Esophagus squamous epithelium (tissue), 5 donors: ENCODE measurements at places on chromosomes 12 and 14.

DNA sequence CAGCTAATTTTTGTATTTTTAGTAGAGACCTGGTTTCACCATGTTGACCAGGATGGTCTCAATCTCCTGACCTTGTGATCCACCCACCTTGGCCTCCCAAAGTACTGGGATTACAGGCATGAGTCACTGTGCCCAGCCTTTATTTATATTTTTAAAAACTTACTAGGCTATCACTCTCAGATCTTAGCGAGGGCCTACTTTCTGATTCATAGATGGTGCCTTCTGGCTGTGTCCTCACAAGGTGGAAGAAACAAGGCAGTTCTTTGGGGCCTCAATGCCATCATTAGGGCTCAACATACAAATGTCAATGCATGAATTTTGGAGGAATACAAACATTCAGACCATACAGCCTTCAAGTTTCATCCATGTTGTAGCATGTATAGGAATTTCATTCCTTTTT lies 2.4 kb upstream of the DGLUCY start:
- no peak for DNase-seq

DNA sequence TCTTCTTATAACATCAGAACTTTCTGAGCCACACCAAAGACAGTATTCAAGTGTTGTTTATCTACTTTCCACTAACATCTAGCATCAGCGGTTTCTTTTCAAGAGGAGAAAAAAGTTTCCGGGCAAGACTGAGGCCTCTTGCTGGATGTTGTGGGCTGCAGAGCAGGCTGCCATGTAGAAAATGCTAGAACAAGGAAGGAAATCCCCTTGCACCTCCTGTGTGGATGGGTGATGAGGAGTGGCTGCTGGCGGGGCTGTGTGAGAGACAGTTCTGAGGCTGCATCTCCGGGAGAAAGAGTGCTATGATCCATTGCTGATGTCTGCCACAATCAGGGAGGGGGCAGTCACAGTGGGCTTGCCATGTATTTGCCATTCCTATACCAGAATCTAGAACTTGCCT lies 37.8 kb upstream of the PPP1CC start:
- no peak for DNase-seq

- DNase-seq, result no peak
Measured at GRCh38 chr14:58353516-58354299, 42.0 kb upstream of the TOMM20L start.

DNA sequence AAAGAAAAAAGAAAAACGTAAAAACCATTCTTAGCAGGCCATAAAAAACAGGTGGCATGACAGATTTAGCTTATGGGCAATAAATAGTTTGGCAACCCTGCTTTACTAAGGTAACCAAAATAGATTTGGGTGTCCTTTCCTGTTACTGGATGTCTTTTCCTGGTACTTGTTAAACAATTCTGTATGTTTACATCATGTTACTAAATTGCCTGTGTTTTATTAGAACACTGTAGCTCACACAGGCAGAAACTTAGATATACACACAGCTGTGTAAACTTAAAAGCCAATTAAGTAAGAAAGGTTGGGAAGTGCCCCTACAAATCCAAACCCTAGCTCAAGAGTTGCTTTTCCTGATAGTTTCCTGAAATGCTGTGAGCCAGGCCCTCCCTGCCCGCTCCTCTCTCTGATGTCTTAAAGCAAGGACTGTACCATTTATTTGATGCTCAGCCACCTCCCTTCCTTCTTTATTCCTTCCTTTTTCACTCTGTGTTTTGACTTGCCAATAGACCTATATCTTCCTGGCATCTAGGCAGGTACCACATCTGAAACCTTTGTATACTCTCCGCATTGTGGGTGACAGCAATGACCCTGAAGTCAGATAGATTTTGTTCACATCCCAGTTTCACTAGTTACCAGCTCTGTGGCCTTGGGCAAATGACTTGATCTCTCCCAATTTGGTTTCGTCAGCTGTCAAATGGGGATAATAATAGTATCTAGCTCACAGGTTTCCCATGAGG lies 3.7 kb upstream of the CAMKK2 start:
- DNase-seq, result no peak

DNA sequence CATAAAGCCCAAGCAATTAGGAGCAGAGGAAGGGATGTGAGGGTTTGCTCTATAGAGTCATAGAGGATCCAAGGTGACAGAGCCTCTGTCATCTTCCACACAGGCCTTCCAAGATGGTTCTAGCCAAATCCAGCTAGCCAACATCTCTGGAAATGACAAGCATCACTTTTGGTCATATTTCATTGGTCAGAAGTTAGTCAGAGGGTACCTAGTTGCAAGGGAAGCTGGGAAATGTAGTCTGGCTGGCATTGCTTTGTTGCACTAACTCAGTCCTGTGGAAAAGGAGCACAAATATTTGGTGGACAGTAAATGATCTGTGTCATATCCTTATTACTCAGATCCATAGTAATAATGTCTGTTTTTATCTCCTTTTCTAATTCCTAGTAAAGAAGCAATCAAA lies 715.7 kb downstream of the NRXN3 start:
- no peak for DNase-seq

DNA sequence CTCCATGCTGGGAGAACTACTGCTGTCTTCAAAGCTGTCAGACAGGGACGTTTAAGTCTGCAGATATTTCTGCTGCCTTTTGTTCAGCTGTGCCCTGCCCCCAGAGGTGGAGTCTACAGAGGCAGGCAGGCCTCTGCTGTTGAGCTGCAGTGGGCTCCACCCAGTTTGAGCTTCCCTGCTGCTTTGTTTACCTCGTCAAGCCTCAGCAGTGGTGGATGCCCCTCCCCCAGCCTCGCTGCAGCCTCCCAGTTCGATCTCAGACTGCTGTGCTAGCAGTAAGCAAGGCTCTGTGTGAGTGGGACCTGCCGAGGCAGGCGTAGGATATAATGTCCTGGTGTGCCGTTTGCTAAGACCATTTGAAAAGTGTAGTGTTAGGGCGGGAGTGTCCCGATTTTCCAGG lies 31.4 kb upstream of the RFX4 start:
- no peak for DNase-seq

- no peak for DNase-seq
Measured at GRCh38 chr12:23098517-23098916, 473.5 kb downstream of the ETNK1 start.

DNA sequence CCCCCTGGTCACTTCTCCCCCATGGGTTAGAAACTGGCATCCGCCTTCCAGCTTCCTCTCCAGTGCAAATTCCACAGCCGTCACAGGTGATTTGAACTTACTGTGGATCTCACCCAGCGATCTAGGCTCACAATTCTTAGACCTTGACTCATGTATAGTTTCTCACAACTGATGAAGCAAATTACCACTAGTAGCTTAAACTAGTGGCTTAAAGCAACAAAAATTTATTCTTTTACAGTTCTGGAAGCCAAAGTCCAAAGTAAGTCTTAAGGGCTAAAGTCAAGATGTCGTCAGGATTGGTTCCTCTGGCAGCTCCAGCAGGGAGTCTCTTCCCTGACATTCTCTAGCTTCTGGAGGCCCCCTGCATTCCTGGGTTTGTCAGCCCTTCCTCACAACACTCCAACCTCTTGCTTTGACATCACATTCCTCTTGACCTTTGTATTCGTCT lies 117.4 kb downstream of the KTN1 start:
- DNase-seq, result no peak

GRCh38 chr14:76420827-76421226 lies 44.9 kb downstream of the ESRRB start:
- no peak for DNase-seq

DNA sequence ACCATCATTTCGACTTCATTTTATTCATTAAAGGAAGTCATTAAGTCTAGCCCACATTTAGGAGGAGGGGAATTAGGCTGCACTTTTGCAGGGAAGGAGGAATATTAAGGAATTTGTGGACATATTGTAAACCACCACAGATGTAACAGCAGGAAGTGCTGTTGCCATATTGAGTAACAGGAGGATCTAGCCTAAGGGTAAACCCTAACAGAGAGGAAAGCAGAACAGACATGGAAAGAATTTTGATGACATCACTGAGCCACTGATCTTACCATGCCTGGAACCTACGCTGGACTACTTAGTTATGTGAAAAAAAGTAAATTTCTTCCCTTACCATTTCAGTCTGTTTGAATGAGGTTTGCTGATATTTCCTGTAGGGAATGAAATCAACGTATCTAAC lies 100.7 kb upstream of the ATF7IP start:
- no peak for DNase-seq

DNA sequence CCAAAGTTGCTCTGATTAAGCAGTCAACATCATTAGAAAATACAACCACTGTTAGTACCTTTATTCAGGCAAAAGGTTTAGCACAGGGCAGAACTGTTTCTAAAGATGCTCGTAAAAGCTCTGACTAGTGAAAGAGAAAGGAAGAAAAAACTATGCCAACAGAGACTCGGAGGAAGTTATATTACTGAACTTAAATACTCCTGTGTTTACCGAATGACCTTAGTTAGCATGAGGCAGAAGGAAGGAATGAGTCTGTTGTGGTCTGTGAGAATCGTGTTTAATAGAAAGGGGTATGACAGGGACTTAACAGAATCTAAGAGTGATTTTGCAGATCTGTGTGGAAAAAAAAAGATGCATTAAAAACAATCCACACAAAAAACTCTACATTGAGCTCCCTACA lies 84.1 kb upstream of the OVCH1 start:
- DNase-seq, result no peak

DNA sequence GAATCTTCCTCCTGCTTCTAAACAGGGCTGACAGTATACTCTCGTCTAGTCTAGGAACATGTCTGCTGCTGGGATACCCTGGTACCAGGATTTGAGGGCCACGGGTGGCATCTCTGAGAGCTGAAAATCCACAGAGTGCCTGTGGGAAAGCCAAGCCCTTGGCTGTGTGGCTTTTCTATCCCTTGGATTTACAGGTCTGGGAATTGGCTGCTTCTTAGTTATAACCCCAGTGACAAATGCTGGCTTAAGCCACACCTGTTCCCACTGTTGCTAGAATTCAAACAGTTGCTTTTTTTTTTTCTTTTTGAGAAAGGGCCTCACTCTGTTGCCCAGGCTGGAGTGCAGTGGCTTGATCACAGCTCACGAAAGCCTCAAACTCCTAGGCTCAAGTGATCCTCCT lies 14.3 kb upstream of the RIN3 start:
- no peak for DNase-seq

DNA sequence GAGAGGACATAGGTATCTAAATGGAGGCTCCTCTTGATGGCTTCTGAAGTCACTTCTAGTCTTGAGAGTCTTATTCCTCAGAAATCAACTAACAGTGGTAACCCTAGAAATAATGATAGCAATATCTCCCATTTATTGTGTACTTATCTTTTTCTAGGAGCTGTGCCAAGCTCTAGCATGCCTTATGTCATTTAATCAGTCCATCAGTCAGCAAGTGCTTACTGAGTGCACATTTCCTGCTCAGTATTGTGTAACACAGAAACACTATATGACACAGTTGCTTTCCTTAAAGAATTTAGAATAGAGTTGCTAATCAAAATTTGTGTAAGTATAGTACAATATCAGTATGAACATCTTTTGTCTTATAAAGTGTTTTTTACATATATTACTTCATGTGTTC lies 36.6 kb downstream of the KRT76 start:
- no peak for DNase-seq

- no peak for DNase-seq
Measured at GRCh38 chr12:109550281-109550680, 23.0 kb downstream of the MMAB start.

DNA sequence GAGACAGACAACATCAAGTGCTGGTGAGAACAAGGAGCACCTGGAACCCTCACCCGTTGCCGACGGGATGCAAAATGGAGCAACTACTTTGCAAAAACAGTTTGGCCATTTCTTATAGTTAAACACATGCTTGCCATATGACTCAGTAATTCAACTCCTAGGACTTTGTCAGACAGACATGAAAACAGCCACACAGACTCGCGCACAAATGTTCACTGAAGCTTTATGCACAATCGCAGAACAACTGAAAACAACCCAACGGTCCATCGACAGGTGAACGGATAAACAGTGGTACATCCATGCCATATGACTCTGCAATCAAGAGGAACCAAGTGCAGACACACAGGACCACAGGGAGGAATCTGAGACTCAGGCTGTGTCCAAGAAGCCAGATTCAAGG lies 30.8 kb downstream of the NCOR2 start:
- no peak for DNase-seq

GRCh38 chr12:12070674-12071656 lies at the start of gene BCL2L14:
BCL2L14 (plus strand) TSS chr12:12070939; CDS start chr12:12079306, 8,367 bp downstream.
- DNase-seq, result no peak

- no peak for DNase-seq
Measured at GRCh38 chr12:96425321-96425720, 25.1 kb upstream of the CDK17 start.

DNA sequence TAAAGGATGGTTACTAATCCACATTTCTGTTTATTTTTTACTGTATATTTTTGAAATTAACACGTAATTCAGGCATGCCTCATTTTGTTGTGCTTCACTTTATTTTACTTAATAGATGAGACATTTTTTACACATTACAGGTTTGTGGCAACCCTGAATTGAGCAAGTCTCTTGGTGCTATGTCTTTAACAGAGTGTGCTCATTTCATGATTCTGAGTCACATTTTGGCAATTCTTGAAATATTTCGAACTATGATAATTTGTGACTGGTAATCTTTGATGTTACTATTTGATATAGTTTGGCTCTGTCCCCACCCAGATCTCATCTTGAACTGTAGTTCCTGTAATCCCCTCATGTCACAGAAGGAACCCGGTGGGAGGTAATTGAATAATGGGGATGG lies 1120.5 kb upstream of the FLRT2 start:
- DNase-seq, result no peak

GRCh38 chr12:130143136-130143535 lies 19.1 kb upstream of the FZD10 start:
- no peak for DNase-seq

DNA sequence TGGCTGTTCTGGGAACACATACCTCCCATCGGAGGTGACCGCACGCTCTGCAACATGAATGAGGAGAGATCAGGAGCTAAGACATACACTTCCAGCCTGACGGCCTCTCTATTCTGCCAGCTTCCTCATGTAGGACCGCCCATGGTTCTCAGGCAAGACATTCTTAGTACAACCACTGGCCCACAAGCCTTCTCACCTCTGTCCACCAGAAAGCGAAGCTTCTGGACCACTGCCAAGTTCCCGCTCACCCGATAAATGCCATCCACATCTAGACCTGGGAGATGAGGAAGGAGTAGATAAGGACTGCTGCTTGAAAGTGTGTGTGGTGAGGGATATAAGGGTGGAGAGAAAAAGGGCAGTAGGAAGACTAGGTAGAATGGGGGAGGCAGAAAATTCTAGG lies 5.2 kb downstream of the ARHGAP9 start:
- DNase-seq, result no peak

GRCh38 chr12:68905733-68906132 lies 27.2 kb downstream of the CPM start:
- no peak for DNase-seq

GRCh38 chr14:54487771-54488170 lies 1.0 kb downstream of the GMFB start:
- DNase-seq, result no peak

DNA sequence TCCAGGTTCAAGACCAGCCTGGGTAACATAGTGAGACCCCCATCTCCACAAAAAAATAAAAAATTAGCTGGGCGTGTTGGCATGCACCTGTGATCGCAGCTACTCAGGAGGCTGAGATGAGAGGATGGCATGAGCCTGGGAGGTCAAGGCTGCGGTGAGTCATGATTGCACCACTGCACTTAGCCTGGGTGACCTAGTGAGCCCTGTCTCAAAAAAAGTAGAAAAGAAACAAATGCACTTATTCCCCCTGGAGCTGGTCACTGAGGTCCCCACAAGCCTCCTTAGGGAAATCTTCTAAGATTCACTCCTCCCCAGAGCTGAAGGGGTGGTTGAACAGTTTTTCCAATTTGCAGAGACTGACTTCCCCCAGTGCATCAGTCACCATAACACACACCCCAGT lies 1.6 kb downstream of the CD9 start:
- DNase-seq, result no peak
